ENCODE measurements at places on chromosomes 1 and 21.
A peak's percentile ranks its signal among the peaks of the same experiment; 100 is the strongest.

- DNase-seq: no peak
Measured at GRCh38 chr1:227999056-227999930, 7.5 kb upstream of the WNT3A start.

- peak; percentile 1 for DNase-seq
Measured at GRCh38 chr1:36650200-36651065, 167.7 kb upstream of the CSF3R start.

GRCh38 chr1:69191335-69191734, 376.4 kb upstream of the LRRC7 start:
- no peak for DNase-seq

DNA sequence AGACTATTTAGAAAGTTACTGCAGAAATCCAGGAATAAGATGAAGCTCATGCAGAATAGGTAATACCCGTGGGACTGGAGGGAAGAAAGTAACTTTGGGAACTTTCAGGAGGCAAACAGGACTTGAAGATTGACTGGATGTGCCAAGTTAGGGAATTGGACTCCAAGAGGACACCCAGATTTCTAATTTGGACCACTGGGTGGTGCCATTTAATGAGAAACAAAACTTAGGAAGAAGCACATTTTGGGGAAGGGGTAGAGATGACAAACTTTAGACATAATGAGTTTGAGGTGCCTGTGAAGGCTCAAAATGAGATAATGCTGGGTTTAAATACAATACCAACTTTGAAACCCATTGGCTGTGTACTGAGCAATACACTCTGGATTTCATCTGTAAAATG, 3.3 kb upstream of the B4GALT3 start:
- DNase-seq: no peak

GRCh38 chr1:29481031-29481430, 244.7 kb downstream of the PTPRU start:
- DNase-seq: no peak

- no peak for DNase-seq
Measured at GRCh38 chr1:8070381-8070811, 44.3 kb upstream of the ERRFI1 start.

DNA sequence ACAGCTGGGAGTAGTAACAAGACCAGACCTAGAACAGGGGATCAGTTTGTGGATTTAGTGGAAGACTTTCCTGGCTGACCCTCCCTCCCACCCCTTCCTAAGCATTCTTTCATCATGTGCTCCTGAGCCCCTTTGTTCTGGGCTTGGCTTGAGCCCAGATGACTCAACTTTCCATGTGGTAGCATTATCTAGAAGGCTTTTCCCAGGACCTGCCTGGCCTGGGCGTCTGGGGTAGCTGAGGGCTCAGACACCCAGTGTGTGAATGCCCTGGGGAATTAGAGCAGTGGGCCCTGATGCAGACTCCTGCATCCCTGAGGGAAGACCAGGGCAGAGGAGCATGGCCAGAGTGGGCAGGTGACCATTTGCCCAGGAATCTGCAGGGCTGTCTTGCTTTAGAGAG, 44.1 kb upstream of the TSPAN2 start:
- no peak for DNase-seq
